ENCODE measurements at places on chromosomes 3 and 15.

DNA sequence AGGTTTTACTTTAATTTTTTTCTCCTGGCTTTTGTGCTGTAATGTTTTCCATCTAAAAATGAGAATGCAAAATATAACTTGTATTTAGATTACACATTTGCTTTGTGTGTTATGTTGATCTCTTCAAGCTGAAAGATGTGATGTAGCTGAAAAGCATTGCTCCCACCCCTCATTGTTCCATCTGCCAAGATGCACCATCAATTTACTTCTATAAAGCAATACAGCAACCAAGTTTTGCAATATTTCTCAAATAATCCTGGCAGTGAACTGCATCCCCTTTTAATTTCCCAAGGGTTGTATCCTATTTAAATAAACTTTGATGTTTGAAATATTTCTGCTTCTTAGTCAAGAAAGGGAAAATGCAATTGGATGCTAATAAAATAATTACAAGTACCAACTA is 52.6 kb upstream of the DUT start:
- DNase-seq, result no peak

DNA sequence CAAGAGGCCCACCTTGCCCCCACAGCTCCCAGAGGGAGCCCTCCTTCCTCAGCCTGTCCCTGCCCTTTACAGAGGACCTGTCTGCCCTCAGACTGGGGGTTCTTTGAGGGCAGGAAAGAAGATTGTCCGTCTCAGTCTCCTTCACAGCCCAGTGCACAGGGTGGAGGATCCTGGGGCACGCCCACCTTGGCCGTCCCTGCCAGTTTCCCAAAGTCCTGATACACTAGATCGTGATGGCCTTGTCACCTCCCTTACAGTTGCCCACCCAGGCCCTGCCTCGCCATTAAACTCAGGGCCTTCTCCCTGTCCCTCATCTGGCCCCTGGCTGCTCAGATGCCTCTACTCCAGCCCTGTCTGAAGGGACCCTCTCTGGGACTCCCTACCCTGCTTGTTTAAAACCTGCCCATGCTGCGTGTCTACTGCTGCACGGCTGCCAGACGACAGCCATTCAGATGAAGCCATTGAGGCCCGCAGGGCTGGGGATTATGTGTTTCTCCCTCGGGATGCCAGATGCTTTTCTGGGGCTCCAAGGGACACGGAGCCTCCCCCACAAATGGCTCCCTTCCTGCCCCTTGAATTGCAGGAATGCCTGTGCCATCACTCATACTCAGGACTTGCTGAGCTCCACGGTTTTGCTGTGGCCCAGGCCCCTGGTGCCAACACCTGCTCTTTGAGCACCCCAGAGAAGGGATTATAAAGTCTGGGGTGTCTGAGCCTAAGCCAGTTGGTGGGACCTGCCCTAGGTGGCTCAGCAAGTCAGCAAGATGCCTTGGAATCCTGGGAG is 27.8 kb downstream of the ACSBG1 start:
- no peak for DNase-seq

DNA sequence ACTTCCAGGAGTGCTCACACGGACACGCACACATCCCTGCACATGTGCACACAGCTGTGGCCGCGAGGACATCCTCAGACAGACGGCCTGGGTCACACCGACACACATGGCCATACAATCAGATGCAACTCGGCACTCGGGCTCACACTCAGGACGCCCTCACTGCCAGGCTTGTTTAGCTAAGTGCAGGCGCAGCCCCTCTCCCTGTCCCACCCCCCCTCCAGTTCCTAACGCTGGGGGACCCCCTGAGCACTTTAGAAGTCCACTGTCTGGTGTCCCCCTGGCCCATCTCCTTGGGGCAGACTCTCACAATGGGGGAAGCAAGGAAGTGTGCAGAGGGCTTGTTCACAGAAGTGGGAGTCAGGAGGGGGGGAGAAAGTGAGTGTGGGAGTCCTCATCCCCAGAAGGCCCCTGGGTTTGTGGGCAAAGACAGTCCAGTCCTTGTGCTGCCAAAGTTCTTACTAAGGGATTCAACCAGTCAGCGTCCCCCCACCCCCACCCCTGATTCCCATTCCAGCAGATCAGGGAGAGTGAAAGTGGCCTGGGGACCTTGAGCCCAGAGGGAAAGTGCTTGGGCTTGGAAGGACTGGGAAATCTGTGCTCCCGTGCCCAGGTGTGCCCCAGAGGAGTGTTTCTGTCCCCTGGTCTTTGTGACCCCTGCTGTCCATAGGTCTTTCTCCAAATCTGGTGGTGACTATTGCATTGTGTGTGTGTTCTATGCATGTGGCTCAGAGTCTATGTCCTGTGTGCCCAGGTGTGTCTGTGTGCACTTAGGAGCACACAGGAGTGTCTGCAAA is 767 bp upstream of the GATA2 start:
- DNase-seq, result no peak

DNA sequence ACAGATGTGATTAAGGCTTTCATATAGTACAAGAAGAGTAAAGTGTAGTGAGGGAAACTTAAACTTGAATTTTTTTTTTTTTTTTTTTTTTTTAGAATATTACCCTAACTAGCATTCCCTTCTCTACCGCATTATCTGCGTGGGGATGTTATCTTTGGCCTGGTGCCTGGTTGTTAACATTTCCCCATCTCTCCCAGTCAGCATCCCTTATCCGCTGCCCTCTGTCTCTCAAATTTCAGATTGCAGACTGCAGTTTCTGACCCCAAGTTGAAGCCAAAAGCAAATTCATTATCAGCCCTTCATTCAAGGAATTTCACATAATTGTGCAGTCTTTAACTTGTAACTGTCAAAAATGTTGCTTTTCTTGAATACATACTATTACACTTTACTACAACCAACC is 353.0 kb downstream of the PLOD2 start:
- no peak for DNase-seq

DNA sequence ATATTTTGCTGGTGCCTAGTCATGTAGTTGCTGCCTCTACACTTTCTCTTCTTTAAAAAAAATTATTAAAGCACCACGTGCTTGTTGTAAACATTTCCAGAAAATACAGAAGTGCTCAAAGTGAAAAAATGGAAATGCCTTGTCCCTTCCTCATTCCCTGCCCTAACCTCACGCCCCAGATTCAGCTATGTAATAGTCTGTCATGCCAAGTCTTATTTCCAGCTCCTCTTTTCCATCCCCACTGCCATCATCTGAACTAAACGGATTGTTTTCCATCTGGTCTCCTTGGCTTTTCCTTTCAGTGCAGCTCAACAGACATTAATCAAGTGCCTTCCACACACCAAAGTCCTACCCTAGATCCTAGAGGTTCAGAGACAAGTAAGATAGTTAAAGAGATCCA is 15.5 kb downstream of the ZNF774 start:
- DNase-seq, result no peak

DNA sequence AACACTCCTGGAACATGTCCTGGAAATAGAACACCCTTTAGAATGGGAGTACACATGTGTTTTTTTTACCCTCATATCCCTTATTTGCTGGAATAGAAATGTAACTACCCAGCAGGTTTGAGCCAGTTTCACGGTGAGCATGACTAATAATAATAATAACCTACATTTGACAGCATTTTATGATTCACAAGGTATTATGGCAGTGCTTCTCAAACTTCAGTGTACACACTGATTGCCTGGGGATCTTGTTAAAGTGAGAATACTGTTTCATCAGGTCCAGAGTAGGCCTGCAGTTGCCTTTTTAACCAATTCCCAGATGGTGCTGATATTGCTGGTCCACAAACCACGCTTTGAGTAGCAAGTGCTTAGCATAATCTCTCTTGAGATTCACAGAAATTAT is 63.9 kb downstream of the NFKBIZ start:
- DNase-seq, result no peak

GRCh38 chr3:145727476-145727875 is 433.5 kb downstream of the PLOD2 start:
- no peak for DNase-seq

GRCh38 chr3:134374105-134374790 is at the start of gene AMOTL2:
Gene AMOTL2, minus strand, starts transcription at chr3:134374447. Its CDS starts 3,014 bp downstream, at chr3:134371433.
- no peak for DNase-seq

DNA sequence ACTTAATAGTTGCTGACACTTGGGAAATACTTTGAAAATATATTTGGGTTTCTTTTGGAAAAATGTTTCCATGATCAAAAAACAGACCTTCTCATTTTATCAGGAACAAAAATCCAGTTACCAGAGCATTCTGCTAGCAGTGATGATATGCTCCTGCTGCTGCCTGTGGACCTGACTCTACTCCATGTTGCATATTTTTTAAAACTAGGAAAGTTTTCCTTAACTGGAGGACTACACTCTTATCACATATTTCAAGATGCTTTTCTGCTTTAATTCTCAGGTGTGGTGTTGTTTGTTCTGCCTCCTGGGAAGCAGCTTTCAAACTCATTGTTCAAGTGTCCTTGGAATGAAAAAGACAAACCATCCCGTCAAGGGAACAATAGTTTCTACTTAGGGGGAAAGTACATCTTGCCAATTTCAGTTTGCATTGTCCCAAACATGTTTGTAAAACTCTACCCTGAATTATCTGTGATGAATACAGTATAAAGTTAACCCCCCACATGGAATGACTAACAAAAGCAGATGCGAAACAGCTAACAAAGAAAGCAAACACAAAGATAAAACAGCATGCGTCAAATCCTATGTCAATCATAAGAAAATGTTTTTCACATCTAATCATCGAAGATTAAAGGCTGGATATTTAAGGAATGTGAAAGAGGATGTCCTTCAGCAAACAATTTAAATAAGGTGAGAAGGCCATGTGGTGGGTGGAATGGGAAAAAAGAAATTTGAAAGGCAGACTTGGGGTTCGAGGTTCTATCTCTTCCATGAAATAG is 40.1 kb upstream of the PSMD6 start:
- no peak for DNase-seq

GRCh38 chr15:44471885-44472455 is 44.5 kb downstream of the CTDSPL2 start:
- no peak for DNase-seq

DNA sequence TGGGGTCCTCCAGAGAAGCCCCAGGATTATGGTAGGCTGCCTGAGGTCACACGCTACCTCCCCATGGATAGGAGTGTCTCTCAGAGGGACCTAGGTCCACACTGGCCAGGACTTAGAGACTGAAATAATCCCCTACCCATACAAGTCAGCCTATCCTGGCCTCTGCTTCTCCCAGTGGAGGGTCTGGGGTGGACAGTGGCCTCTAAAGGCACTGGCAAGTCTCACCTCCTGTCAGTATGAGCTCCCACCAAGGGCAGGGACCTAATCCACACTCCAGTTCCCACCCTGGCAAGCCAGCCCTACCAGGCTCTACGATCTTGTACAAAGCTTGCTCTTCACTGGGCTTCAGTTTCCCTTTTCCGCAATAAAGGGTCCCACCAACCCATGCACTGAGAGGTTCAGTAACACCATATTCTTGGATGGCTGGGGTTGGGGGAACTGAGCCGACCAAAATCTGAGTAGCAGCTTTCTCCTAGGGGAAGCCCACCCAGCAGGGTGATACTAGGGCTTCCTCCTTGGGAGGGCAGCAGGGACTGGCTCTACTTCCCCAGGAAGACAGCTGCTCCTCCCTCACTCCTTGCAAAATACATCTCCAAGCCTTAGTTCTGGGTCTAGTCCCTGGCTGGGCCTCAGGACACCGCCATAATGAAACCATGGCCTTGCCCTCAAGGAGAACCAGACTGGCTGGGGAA is 2.4 kb downstream of the CISH start:
- DNase-seq, result no peak

GRCh38 chr15:99421172-99421656 is 144.6 kb upstream of the MEF2A start:
- DNase-seq, result peak; percentile 25

- no peak for DNase-seq
Measured at GRCh38 chr15:36954486-36954885, 145.9 kb downstream of the MEIS2 start.

DNA sequence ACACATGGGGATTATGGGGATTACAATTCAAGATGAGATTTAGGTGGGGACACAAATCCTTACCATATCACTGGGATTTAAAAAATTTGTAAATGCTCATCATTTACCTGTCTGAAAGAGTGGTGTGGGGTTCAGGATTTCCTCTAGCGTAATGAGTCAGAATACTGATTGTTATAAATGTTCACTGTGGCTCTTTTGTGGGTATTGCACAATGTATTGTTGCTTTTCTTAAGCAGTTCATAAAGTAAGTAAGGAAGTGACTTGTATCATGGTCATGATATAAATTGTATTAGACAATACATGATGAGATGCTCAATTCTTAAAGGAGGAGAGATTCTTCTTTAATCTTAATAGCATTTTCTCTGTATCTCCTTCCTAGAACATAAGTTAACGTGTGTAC is 262.1 kb downstream of the CNTN4 start:
- no peak for DNase-seq

- DNase-seq, result no peak
Measured at GRCh38 chr3:40623567-40623966, 98.8 kb downstream of the ZNF621 start.

DNA sequence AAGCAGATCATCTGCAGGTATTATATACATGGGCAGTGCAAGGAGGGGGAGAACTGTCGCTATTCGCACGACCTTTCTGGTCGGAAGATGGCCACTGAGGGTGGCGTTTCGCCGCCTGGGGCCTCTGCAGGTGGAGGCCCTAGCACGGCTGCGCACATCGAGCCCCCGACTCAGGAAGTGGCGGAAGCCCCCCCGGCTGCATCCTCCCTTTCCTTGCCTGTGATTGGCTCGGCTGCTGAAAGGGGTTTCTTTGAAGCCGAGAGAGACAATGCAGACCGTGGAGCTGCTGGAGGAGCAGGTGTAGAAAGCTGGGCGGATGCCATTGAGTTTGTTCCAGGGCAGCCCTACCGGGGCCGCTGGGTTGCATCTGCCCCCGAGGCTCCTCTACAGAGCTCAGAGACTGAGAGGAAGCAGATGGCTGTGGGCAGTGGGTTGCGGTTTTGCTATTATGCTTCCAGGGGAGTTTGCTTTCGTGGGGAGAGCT is 639 bp downstream of the MKRN3 start:
- DNase-seq, result peak; percentile 9

DNA sequence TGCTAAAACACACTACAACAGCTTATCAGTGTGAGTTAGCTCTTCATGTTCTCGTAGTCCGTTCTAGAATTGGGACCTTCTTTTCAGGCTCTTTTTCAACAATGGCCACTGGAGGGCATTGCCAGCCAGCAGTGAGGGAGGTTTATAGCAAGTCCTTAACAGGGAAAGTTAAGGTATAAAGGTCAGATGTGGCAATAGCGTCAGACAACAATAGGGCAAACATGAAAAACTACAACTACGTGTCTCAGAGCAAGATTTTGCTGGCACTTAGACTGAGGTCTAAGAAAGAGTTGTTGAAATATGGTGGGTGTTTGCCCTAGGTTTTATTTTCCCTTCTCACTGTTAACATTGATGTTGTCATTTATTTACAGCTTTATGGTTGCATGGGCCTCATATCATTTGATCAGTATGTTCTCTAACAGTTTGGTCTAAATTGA is 161.4 kb downstream of the GMNC start:
- DNase-seq, result no peak

DNA sequence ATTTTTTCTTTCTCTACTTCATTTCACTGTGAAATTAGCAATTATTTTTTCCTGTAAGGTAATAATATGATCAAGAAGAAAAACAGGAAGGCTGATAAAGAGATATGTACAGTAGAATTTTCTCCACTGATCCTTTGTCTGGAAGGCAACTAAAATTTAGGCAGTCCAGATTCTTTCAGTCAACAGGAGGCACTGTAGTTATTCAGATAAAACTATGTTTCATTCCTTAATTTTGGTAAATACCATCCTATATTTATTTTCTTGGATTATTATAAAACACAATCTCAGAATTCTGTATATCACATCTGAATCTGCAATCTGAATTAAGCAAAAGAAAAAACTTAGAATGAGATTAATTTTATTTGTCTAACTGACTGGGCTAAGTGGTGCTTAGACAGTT is 343.2 kb downstream of the LSAMP start:
- no peak for DNase-seq
